ENCODE measurements at places on chromosomes 3 and 15.

GRCh38 chr3:132555306-132556035 is 41.6 kb upstream of the ACKR4 start:
- DNase-seq, result no peak

DNA sequence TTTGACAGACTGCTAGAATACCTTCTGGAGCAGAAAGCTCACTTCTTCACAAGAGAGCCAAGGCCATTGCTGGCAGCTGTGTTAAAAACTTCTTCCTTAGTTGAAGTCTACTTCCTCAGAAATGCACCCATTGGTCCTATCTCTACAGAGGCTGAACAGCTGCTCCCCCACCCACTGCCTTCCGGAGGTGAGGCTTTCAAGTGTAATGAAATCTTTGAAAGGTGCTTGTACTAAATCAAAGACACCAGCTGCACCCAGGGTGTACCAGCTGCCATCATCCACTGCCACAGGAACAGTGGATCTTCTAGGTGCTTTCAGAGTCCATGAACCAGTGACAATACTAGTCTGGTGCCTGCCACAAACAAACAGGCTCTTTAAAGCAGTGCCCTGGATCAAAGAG is 26.4 kb upstream of the HERC1 start:
- DNase-seq, result no peak

- DNase-seq, result peak; percentile 31
Measured at GRCh38 chr3:8822141-8822540, 52.7 kb upstream of the OXTR start.

DNA sequence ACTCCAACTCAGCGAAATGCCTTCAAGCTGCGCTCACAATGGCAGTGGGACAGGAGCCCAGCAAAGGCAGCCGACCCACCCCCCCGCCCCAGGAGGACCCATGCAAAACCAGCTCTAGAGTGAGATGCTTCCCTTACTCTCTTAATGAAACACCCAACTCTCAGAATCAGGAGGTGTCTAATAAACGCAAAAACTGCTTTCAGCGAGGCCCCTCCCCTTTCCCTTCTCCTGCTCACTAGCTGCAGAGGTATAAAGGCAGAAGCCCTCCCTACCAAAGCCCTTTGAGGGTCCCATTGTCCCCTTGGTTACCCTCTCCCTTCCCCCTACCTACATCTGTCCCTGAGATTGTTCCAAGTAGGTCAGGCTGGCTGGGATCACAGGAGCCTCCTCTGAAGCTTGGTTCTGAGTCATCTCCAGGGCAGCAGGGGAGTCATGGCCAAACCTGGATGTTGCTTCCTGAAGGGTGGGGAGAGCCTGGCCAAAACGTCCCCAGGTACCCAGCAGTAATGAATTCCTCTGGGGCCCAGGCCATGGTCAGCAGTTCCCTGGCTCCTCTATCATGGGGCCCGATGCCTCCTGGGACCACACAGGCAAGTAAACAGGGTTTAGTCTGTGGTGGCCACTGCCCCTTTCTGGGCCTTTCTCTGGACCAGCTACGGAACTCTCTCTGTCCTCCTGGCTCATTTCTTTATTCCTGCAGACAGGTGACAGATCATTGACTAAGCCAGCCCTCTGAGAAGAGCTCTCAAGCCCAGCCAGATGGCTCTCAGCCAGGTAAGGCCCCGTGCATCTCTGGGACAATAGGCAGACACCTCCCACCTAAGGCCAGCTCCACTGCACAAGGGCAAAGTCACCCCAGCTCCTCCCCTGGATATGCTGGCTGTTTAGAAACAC is 8.6 kb downstream of the KLHL25 start:
- DNase-seq, result peak; percentile 38

GRCh38 chr15:100335335-100335999 is 6.3 kb downstream of the ADAMTS17 start:
- no peak for DNase-seq

- DNase-seq, result no peak
Measured at GRCh38 chr3:63352008-63352279, 73.8 kb downstream of the SYNPR start.

DNA sequence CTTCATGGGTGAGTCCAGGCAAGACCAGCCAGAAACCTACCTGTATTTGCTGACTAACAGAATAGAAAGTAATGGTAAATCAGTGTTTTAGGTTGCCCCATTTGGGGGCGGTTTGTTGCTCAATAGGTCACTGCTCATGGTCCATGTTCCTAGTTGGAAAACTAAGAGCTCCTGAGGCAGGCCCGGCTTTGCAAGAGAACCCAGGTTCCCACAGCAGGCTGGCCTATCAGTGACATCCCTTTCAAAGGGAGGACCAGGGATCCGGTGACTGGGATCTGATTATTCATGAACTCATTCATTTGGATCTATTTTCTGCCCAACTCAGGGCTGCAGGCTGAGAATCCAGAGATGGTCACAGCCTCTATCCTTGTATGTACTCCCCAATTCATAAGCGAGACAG is 163.9 kb downstream of the WNT7A start:
- DNase-seq, result no peak

DNA sequence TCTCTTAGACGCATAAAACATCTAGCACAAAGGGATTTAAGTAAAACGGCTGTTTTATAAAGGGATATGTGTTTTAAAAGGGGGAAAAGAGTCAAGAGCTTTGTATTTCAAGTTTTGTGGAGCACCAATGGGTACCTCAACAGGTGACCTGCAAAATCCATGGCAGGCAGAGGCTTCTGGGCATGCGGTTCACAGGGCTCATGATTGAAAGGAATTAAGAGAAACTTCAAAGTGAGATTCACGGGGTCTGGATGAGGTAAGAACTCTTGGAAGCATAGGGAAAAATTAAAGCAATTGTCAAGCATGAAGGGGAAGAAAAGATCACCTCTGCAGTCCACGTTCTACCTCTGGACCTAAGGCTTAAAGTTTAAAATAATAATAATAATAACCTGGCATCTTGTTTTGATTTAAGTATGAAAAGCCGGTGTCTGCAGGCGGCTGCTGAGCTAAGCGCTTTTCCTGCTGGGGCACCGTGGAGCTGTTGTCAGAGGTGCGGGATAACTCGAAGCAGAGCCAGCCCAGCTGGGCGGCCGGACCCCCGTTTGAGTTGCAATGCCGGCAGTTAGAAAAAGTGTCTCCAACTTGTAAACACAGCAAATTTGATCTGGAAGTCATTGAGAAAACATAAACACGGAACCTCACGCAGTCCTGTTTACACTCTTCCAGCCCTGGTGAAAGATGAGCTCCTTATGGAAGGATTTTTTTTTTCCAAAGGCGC is 40.5 kb downstream of the HES1 start:
- DNase-seq, result peak; percentile 81

DNA sequence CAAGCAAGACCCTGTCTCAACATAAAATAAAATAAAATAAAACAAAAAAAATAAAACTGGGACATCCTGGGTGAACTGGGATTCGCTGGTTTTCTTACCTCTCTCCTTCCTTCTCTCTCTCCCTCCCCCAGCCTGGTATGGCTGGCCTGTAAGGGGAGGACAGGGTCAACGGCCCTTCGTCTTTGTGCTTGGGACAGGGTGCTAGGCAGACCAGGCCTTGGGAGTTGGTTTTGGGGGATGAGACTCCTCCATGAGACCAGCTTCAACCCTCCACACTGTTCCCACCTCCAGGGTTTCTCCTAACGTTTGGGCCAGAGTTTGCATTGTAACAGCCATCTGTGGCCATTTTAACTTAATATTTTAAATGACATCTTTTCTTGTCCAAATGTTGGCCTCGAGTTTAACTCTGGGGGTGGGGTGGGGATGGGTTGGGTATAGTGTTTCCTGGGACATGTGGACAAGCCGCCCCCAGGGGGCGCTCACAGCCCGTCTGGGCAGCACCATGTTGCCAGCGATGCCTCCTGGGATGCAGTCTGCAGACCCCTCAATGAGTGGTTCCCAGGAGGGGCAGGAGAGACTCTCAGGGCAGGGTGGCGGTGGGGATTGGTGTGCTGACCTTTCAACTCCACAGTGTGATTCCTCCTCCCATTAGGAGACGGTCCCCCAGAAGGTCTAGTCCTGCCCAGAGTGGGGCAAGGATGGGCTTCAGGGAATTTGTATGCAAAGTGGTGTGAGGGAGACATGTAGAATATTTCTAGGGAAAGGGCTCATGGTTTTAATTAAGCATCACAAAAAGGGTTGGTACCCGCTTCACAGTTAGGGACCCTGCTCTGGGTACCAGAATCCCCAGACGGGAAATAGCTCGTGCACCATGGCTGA is 37.7 kb upstream of the LCTL start:
- DNase-seq, result peak; percentile 66

DNA sequence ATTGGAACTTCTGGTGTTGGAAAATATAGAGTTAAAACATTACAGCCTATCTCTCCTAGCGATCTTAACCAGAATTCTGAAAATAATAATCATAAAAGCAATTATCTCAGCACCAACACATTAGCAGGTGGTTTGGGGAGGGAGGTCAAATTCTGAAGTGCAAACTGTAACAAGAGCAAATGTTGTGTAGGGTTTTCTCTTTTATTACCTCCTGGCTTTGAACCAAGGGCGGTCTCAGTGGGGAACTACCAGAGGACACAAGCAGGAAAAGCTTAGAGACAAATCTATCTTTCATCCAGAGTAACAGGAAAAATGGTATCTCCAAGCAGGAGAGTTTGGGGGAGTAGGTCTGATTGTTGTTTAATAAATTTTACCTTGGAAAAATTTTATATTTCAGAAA is 5.5 kb upstream of the ARRDC4 start:
- DNase-seq, result no peak

GRCh38 chr3:55884491-55885285 is 397.6 kb upstream of the WNT5A start:
- DNase-seq, result no peak

- DNase-seq, result no peak
Measured at GRCh38 chr3:126442094-126442855, 33.4 kb downstream of the ZXDC start.

- no peak for DNase-seq
Measured at GRCh38 chr3:179731544-179731943, 78.7 kb downstream of the USP13 start.

DNA sequence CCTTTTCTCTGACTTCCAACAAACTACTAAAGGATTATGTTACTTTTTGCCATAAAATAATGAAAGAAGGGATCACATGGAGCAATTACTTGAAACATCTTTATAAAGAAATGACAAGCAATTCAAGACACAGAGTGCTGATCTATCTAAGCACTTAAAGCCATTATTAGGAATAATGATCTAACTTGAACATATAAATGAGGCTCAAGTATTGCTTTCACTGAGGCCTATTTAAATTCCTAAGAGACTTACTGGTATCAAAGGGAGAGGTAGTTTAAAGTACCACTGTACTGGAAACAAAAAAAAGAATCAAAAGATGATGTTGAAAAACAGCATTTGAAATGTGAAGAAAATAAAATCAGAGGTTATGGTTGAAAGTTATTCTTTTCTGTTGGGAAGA is 375.5 kb downstream of the PLCL2 start:
- DNase-seq, result no peak

- no peak for DNase-seq
Measured at GRCh38 chr3:119301662-119302061, 7.5 kb downstream of the ARHGAP31 start.

DNA sequence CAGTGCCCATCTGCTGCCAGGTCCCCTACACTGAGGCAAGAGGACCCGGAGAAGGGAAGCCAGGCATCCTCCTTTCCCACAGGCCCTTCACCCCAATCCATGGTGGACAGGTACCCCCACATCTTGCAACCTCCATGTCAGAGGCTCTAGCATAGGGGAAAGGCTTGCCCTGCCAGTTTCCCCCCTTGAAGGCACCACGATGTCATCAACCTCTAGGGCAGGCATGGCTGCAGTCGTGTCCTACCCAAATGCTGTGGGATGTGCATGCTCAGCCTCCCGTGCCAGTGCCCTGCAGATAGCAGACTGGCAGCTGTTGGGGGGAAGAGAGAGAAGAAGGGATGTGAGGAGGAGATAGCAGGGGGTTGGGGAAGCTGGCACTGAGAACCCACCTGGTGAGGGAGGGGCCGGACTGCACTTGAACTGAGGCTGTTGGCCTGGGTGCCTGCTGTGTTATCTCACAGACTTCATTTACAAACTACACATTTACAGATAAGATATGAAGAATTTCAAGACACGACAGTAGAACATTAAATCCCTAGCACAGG is 197.5 kb downstream of the ADAMTS9 start:
- DNase-seq, result no peak

- DNase-seq, result no peak
Measured at GRCh38 chr3:196237203-196237602, 20.9 kb downstream of the SLC51A start.

GRCh38 chr3:102449341-102449740 is 14.5 kb downstream of the ZPLD1 start:
- DNase-seq, result peak; percentile 84

DNA sequence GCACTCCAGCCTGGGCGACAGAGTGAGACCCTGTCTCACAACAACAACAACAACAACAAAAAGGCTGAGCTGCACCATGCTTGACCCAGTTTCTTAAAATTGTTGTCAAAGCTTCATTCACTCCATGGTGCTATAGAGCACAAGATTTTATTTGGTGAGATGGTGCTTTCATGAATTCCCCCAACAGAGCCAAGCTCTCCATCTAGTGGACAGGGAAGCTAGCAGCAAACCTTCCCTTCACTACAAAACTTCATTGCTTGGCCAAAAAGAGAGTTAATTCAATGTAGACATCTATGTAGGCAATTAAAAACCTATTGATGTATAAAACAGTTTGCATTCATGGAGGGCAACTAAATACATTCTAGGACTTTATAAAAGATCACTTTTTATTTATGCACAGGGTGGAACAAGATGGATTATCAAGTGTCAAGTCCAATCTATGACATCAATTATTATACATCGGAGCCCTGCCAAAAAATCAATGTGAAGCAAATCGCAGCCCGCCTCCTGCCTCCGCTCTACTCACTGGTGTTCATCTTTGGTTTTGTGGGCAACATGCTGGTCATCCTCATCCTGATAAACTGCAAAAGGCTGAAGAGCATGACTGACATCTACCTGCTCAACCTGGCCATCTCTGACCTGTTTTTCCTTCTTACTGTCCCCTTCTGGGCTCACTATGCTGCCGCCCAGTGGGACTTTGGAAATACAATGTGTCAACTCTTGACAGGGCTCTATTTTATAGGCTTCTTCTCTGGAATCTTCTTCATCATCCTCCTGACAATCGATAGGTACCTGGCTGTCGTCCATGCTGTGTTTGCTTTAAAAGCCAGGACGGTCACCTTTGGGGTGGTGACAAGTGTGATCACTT is 2.0 kb downstream of the CCR5 start:
- DNase-seq, result peak; percentile 29

DNA sequence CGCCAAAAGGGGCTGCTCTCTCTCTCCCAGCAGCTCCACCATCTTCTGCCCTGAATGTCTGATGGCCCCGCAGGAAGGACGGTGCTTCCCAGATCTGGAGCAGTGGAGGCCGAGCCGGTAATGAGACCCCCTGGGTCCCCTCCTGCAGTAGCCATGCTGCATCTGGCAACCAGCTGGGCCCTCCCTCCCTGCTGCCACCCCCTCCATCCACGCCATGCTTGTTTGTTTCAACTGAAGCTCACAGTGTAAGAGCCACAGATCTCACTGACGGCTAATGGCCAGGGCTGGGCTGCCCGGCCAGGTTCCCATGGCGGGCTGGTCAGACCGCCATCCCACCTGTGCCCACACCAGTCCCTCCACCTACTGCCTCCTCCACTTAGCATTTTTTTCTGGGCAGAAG is 260.8 kb downstream of the UACA start:
- no peak for DNase-seq
